ENCODE measurements at places on chromosomes 1 and 21.

GRCh38 chr1:199297887-199298286 is 659.0 kb downstream of the PTPRC start:
- DNase-seq = no peak

DNA sequence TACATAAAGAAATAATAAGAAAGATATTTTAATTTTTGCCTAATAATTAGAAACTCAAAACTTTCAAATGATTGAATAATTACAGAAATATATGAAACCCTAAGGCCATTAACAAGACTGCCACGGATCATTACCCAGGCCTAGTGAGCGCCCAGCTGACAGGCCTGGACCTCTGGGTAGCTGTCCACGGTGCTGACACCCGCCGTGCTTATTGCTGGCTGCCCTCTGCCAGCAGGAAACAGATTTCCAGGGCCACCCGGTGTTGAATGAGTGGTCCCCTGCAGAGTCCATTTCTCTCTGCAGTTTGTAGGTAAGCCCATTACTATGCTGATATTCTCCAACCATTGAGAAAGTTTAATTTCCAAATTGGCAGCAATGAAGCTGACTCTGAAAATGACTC is 254.4 kb upstream of the GJB5 start:
- DNase-seq = no peak

GRCh38 chr1:185581961-185582725 is 152.0 kb upstream of the HMCN1 start:
- DNase-seq = no peak

DNA sequence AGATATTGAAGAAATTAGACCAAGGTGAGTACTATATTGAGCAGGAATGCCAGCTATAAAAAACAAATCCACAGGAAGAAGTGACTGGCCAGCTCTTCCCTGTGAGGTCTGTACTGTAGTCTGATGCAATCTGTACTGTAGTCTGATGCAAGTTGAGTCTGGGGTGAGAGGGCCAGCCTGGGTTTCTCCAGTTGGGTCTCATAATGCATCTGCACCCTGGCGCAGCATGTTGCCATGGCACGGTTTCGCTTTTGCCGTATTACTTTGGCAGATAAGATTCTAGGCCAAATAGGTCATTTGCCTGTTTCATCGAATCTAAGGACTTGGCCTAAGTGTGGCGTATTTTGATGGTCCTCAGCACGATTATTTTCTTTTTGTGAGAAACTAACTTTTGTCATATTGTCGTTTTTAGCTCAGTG is 24.4 kb upstream of the PGD start:
- no peak for DNase-seq

DNA sequence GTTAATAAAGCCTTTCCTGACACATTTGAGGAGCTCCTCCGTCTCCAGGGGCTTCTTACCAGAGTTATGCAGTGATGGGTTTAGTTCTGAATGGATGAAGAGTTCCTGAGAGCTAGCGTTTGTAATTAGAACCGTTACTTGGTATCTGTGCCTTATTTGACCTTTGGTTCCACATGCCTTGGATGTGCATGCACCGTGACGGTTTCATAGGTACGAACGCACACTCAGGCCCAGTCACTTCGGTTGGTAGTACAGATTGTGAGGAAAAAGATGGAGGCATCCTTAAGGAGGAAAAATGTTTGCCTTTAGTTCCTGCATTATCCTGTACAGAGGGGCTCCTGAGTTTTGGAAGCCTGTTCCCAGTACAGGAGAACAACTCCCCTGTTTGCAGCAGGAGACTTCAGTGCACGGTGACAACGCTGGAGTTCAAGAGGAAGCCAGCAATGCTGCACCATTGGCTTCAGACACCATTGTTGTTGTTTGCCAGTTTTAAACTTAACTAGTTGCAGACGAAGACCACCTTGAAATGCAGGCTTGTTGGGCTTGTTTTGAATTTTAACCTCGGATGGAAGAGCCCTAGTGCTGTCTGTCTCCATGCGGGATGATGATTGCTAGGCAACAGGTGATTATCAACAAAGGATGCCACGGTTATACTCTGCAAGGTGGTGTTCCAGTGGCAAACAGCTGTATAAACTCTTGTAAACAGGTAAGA is 8.2 kb downstream of the RBM15 start:
- no peak for DNase-seq

DNA sequence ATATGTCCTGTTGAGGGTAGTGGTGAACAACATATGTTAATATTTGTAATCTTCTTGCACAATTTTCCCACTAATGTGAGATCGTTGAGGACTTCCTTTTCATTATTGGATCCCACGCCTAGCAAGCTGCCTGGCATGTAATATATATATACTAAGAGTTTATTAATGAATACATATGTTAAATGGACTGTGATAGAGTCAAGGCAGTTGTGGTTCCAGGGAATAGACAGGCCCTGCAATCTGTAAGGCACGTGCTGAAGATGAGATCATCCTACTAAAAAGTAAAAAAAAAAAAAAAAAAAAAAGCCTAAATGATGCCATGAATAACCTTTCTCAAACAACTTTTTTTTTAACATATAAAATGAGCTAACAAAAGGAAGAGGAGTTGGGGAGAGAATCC is 28.9 kb downstream of the PLPPR5 start:
- no peak for DNase-seq

- no peak for DNase-seq
Measured at GRCh38 chr1:52328615-52329014, 37.4 kb downstream of the CC2D1B start.

DNA sequence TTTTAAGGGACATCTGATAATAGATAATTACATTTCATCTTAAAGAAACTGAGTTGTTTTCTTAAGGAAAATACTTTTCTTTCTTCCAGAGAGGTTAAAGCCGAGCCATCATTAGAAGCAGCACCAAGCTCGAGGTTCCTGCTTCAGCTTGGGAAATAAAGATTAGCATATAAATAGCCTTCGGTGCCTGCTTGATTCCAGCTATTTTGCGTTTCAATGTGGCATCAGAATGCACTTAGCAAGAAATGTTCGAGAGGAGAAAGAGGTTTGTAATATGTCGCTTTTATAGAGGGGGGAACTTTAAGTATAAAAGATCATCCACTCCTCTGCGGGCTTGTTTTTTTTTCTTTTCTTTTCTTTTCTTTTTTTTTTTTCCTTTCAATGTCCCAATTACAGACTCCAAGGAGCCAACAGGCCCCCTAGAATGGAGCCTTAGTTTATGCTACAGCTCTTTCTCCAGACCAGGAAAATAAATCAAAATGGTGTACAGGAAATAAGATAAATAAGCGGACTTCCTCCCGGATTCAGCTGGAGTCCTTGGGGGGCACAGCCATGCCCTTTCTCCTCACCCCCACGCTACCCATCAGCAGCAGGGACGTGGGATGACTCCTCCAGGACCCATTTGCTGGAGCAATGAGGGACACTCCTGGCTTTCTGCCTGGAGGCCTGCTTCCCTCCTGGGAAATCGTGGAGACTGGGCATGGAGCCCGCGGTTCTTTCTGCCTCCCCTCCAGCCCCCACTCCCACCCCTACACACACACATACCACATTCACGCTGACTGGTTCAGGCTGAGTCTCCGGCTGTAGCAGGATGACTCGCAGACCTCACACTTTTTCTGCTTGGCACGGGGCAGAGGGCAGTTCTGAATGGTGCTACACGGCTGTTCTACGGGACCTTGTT is 131.6 kb downstream of the RRAGC start:
- peak; percentile 3 for DNase-seq

- no peak for DNase-seq
Measured at GRCh38 chr1:246099570-246099969, 407.5 kb downstream of the SMYD3 start.

- DNase-seq = no peak
Measured at GRCh38 chr1:245603311-245603865, 448.6 kb downstream of the KIF26B start.

DNA sequence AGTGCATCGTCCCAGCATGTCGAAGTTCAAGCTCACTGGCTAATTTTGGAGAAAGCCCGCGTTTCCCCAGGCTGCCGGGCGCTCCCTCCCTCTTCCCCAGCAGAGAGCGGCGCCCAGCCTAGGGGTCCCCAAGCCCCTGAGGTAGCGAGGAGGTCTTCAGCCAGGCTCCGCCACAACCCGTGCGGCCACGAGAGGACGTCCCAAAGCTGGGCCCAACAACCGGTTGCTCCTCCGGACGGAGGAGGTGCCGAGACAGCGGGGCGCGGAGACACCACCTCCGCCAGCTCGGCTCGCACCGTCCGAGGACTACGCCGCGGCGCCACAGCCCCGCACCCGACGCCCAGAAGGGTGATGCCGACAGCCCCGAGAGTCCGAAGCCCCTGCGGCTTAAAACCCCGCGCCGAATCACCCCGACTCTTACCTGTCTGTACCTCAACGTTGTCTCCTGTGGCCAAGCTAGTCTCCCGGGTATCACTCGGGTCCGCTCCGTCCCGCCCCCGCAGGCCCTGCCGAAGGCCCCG is at the start of gene DENND2C:
DENND2C (minus strand) TSS at position 488 of the 521 bp plus-strand sequence. CDS start 44,065 bp downstream, outside the sequence.
- no peak for DNase-seq

GRCh38 chr1:43267291-43267805 is 2.4 kb upstream of the TMEM125 start:
- no peak for DNase-seq

GRCh38 chr1:58465825-58466629 is 80.5 kb downstream of the OMA1 start:
- no peak for DNase-seq

DNA sequence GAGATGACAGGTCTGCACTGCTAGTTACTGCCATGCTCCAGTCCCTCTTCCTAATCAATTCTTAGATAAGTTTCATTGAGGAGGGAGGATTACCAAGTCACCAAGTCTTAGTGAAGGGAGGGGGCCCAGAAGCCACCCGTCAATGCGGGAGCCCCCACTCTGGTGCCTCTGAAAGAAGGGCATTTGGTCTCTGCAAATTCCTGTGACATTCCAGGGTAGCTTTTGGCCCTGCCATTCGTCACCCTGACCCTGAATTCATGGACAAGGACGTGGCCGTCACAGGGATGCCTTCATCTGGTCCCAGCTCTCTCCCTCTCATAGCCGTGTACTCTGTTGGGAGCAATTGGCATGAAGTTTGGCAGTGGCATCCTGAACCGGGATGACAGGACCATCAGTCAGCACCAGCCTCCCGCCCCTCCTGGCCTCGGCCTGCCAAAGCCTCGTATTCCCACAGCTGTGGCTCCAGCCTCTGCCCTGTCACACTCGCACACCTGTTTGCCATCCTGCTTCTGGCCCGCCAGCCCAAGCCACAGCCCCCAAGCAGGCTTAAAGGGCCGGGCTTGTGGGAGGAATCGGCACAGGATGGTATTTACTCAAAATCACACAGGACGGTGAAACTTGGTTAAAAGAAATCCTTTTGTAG is 150.7 kb downstream of the CLIC6 start:
- DNase-seq = no peak

DNA sequence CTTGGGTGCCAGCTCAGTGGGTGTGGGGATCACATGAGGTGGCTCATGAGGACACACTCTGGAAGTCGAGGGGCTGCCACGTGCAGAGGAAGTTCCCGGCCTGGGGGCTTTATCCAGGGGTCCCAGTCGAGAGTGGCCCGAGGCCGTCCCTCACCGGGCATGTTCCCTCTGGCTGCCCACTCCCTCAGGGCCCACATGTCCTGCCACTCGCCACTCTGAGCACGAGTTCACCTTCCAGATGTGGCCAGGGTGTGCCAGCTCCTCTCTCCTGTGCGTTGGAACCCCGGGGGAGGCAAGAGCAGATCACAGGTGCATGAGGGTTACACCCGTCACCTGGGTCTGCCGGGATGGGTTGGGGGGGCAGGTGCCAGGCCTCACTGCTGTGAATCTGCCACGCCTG is 14.6 kb downstream of the TMEM201 start:
- no peak for DNase-seq

GRCh38 chr21:16569679-16570078 is 839.9 kb downstream of the USP25 start:
- DNase-seq = no peak

- no peak for DNase-seq
Measured at GRCh38 chr1:25711555-25712298, 88.3 kb upstream of the SELENON start.

DNA sequence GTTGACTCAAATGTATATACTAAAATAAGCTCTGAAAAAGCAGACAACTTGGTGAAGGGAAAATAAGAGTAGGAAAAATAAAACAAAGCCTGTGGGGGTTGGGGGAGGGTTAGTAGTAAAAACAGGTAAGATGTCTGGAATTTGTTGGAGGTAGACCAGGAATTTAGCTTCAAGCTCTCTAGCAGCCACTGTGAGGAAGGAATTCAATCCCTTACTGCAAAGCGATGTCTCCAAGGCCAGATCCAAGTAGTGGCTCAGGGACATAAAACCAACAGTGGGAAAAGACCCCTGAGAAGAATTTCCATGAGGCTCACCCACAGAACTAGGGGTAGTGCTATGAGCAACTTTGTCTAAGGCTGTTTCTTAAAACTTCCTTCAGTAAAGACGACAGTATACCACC is 7.8 kb downstream of the ANGPTL7 start:
- DNase-seq = no peak

- DNase-seq = no peak
Measured at GRCh38 chr1:175714350-175714749, 29.0 kb downstream of the TNR start.
